D721Med (cell line): ENCODE measurements at places on chromosomes 2 and 18.

DNA sequence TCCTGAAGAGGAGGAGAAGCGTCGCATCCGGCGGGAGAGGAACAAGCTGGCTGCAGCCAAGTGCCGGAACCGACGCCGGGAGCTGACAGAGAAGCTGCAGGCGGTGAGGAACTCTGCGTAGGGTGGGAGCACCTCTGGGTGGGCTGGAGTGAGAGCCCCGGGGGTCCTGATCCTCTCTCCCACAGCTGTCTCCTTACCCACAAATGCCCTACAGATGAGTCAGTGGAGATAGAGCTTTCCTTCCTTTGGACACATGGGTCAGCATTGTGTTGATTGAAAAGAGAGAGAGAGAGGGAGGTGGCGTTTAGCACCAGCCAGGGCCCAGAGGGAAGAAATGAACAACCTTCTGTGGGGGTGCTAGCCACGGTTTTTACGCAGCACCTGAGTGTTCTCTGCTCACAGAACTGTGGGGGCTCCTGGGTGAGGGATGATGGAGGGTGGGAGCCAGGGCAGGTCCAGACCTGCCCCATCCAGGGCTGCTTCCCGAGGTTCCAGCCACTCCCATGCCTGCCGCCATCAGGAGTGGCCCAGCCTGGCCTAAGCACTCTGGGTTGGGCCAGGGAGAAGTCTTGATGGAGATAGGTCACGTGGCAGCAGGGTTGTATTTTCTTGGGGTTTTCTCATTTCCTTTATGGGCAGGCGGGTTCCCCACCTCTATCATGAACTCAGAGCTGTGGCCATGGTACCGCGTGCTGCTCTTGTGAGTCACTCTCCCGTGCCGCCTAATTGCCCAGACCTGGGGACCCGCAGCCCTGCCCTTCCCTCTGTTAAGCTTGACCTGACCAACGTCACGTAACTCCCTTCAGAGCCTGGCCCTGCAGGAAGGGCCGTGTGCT is 16.3 kb downstream of the FOSL2 start:
- DNase-seq: no peak

GRCh38 chr2:235757212-235757611 is 263.4 kb downstream of the AGAP1 start:
- no peak for DNase-seq

GRCh38 chr2:33272001-33272400 is 204.4 kb upstream of the RASGRP3 start:
- no peak for DNase-seq

- no peak for DNase-seq
These were observed 565.3 kb upstream of the CRIM1 start for GRCh38 chr2:35790292-35790691.

DNA sequence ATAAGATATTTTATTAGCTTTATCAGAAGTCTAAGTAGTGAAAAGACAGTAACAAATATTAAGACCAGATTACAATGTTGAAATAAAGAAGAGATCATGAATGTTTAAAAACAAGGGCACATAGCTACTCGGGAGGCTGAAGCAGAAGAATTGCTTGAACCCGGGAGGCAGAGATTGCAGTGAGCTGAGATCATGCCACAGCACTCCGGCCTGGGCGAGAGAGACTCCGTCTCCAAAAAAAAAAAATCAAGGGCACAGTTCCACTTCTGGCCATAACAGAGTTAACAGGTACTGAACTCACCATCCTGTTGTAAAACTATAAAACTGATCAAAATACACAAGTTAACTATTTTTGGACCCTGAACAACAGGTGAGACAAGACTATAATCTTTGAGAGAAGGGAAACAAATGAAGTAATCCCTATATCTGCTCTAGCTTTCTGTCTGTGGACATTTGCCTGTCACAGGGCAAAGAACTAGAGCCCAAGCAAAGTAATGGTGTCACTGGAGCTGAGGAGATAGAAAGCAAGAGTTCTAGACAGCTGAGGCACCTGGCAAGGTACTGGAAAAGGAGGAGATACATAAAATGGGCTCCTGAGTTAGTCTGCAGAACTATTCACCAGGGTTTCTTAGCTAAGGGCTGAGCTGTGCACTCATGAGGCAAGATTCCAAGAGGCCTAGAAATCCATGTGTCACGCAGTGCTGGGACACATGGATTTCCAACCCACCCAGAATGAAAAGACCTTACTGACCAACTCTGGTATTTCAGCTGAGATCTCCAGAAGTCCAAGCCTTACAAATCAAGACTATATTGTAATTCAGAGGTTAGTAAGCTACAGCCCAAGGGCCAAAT is 15.2 kb downstream of the MMADHC start:
- DNase-seq: no peak

- no peak for DNase-seq
These were observed 292.9 kb upstream of the TMEFF2 start for GRCh38 chr2:192487636-192488035.

- DNase-seq: no peak
These were observed 97.8 kb downstream of the CSRNP3 start for GRCh38 chr2:165567273-165567672.

GRCh38 chr2:45729753-45730512 is 78.5 kb downstream of the PRKCE start:
- no peak for DNase-seq

GRCh38 chr2:98518101-98518500 is 73.4 kb downstream of the INPP4A start:
- no peak for DNase-seq

GRCh38 chr2:5121642-5122041 is 570.5 kb upstream of the SOX11 start:
- no peak for DNase-seq

DNA sequence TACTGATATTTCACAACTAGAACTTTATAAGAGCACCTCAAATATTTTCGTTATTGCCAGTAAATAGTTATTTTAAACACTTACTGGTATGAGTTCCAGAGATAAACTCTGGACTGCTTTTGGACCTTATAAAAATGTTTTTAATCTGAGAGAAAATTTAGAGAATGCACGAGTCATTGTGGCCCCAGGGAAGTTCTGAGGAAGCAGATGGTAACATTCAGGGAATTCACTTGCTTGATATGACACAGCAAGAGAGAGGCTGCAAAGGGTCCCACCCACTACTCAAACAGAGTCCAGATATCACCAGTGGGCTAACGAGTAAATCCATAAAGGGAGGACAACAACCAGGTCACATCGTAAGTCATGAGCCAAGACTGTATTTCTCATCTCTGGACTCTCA is 526.8 kb downstream of the TDRD15 start:
- DNase-seq: no peak

DNA sequence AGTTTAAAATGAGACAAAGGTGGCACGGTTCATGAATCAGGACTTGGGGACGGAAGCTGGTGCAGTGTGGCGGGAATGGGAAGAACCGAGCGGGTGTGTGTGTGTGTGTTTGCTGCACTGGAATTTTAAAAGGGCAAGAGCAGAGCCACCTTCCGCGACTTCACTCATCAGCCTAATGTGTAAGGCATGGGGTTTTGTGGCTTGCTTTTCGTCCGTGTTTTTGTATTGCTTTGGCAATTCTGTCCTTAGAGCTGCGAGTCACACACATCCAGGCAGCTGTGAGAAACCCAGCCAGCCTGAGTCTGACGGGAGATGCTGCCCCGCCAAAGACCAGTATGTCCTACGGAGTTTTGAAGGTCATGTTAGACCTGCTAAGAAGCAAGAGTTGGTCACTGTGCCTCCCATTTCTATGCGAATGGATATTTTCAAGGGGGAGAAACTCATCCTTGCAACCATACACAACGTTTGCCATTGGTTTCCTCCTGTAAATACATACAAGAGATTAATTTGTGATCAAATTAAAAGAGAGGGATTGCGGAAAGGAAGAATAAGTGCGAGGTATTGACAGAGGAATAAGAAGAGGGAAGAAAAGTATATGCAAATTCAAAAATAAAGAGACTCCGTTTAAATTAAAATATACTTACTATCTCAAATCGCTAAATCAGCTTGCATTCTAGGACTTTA is 665 bp upstream of the CACNB4 start:
- DNase-seq: no peak

- no peak for DNase-seq
These were observed 81.3 kb downstream of the TFCP2L1 start for GRCh38 chr2:121203591-121204249.

DNA sequence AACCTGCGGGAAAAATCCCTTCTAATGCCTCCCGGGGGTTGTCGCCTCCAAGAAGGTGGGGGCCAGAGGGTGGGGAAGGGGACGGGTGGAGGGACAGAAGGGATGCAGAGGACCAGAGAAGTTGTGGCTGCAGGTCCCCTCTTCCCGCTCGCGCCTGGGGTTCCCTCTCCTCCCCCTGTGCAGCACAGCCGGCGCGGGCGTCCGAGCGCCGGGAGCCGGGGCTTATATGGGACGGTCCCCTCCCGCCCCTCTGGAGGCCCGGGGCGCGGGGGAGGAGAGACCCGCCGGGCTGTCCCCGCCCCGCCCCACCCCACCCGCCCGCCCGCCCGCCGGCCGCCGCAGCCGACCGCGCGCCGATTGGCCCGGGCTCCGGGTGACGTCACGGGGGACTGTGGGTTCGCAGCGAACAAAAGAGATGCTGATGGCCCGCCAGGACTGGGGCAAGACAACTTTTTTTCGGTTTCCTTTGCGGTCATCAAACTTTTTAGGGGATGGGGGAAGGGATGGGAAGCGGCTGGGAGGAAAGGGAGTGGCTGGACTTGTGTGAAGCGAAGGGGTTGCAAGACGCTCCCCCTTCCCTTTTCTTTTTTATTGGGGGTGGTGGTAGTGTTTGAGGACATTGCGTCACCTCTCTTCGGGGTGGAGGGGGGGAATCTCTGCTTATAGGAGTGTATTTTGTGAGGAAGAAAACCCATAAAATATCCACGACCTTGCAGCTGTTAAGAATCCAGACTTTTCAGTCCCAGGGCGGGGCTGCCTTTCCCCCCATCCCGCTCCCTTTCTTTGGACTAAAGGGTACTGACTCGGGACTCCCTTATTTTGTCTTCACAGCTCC is at the start of gene FN1:
Gene FN1 (minus strand): TSS at position 199 of the 835 bp plus-strand sequence. CDS start 266 bp downstream, outside the sequence.
- peak; percentile 35 for DNase-seq

DNA sequence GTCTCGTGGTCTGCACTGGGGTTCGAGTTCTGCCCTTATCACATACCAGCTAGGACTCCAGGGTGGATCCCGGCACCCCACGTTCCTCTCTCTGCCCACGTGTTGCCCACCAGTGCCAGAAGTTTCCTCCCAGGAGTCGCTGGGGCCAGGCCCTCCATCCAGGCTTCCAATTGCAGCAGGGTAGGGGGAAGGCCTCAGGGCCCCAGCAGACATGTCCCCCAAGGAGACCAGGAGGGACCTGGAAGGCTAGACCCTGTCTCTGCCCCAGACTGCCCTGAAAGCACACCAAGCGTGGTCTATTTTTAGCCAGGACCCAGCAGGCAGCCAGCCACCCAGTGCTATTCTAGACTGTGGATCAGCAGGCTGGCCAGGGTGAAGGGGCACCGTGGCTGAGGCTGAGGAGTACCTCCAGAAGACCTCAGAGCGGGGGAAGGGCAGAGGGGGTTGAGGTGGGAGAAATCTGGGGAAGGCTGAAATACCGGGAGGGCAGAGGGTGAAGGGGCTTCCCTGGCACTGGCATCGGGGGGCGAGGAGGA is 18.8 kb upstream of the TNS1 start:
- no peak for DNase-seq

- peak; percentile 40 for DNase-seq
These were observed 341.3 kb downstream of the MYCN start for GRCh38 chr2:16281451-16282335.

GRCh38 chr2:218516614-218517013 is 51.5 kb downstream of the USP37 start:
- no peak for DNase-seq

GRCh38 chr2:176592216-176592615 is 323.0 kb downstream of the MTX2 start:
- DNase-seq: no peak

DNA sequence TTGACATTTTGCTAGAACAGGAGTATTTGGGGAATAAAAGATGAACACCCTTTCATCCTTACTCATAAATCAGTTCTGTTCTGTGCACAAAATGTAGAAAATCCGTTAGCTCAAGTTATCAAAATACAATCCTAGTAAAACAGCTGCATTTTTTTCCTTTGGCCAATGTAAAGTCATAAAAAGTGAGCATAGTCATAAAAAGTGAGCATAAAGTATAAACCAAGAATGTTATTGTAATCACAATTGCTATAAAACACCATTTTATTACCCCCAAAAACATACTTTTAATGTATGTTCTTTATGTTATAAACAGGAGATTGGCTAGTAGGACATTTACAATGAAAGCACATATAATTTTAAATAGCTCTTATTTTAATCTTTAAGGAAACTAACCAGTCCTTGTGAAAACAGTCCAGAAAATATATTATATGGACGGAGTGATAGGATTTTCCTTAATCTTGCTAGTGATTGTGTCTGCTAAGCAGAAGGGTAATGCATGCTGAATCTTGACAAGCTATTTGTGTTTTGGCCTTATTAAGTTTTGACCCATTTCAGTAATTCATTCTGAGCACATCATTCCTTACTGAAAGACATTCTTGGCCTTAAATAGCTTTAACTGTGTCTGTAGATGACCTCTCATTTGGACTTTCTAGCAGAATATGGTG is 891.8 kb downstream of the DSC3 start:
- no peak for DNase-seq

GRCh38 chr2:203126996-203127395 is 111.8 kb upstream of the CYP20A1 start:
- DNase-seq: no peak

- no peak for DNase-seq
These were observed 28.9 kb downstream of the PXDN start for GRCh38 chr2:1715184-1716013.

DNA sequence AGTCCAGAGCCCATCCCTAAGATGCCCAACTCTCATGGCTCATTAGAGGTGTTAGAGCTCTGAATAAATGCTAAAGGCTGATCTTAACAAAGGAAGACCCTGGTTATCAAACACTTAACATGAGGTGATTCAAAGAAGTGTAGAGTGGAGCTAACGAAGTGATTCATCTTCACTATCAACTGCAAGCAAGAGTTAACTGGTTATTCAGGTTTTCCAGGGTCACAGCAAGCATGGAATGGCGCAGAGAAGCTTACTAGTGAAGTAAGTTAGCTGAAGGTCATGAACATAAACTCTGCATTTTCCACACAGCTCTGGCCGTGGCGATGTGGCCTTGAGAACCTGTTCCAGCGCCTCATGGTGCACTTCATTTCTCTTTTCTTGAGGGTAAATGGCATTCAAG is 17.0 kb downstream of the RND3 start:
- no peak for DNase-seq

GRCh38 chr2:84832772-84833461 is 48.0 kb downstream of the TRABD2A start:
- no peak for DNase-seq

- no peak for DNase-seq
These were observed 136.5 kb upstream of the SP5 start for GRCh38 chr2:170578606-170579005.

DNA sequence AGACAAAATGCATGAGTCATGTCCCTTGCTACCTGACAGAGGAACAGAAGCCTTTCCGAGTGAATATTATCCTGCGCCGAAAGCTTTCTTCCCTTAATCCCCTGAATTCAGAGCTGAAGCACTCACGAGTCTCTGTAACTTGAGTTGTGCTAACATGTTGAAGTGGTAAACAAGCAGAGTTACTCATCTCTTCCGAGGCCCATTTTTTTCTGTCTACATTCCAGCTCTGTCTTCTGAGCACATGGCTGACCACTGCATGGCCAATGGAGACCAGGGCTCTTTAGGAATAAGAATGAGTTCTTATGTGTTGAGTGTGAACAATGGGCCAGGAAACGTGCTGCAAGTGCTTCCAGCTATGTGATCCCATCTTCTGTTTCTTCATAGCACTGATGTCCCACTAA is 73.1 kb upstream of the PID1 start:
- DNase-seq: no peak
